ENCODE measurements at places on chromosomes 3 and 15.

GRCh38 chr3:132623646-132624045, 26.6 kb downstream of the ACKR4 start:
- no peak for DNase-seq

DNA sequence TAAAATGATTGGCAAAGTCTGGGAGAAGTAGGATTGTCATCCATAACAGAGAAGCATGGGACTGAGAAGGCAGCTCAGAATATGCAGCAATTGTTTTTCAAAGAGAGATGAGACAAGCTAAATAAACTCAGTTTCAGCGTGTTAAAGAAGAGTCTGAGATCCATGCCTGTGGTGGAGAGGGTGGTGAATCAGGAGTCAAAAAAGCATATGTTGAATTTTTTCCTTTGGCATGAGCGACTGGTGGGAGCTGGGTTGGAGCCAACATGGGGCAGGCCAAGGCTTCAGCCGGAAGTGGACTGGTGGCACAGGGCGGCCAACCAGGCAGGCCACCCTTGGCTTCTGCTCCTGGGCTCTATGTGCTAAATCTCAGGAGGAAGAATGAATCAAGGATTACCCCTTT, 102.0 kb downstream of the SST start:
- DNase-seq = no peak

- DNase-seq = peak; percentile 38
These were observed 161.1 kb upstream of the TBL1XR1 start for GRCh38 chr3:177358091-177358976.

- DNase-seq = no peak
These were observed 1055.5 kb downstream of the ROBO1 start for GRCh38 chr3:78712270-78712669.
